Stimulated activated CD8-positive, alpha-beta memory T cell treated with anti-CD3 and anti-CD28 coated beads, Interleukin-12 subunit alpha, Interleukin-12 subunit beta, amount 100 ng/mL, for 4 hours (primary cell): ENCODE measurements at places on chromosomes 2 and 18.

GRCh38 chr2:131045286-131046027 lies 47.8 kb downstream of the FAM168B start:
- no peak for DNase-seq

DNA sequence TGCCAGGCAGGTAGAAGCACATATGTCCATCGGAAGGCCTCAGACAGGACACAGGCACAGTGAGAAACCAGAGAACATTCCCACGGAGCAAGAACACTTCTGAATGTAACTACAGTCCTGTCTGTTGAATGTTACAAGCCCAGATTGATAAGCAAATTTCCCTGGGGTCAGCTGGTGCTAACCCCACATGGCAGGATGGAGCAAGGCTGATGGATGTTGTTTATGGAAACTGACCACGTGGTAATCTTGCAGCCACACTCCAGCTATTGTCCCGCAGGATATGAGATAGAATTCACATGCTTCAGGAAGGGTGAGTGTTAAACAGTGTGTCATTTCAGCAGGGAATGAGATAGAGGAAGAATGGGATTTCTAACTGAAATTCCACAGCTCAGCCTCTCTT lies 138.8 kb upstream of the COPS8 start:
- DNase-seq: no peak

DNA sequence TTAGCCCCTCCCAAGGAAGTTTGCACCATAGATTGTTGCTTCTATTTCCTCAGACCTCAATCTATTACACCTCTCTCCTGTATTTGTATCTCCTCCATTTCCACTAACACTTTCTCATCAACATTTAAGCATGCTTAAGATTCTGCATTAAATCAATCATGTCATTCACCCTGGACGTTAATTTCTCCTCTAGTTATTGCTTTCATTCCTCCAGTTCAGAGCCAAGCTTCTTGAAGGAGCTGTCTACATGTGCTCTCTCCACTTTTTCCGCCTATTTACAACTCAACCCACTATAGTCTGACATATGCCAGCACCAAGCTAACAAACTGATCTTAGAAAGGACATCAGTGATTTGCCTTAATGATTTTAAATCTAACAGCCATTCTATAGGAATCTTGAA lies 99.5 kb downstream of the OLA1 start:
- no peak for DNase-seq

DNA sequence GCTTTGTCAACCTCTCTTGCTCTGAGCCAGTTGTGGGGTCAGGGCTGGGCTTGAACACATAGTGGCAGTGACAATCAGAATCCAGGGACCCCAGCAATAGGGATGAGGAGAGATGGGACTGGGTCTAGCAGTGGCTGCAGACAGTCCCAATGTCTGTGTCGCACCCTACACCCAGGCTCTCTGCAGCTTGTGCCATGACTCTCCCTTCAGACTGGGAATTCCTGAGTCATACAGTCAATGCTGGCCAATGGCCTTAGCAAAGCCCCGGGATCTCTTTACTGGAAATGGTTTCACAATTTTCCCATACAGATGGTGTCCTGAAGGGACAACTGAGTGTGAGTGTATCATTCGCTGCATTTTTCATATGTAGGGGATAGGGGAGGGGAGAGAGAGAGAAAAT lies 74.2 kb upstream of the CELF4 start:
- DNase-seq: no peak

DNA sequence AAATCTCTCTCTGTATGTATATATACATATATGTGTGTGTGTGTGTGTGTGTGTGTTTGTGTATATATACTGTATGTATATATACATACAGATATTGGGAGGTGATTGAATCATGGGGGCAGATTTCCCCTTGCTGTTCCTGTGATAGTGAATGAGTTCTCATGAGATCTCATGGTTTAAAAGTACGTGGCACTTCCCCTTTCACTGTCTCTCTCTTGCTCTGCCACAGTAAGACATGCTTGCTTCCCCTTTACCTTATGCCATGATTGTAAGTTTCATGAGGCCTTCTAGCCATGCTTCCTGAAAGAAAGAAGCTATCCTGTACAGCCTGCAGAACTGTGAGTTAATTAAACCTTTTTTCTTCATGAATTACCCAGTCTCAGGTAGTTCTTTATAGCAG lies 18.8 kb upstream of the CCDC195 start:
- DNase-seq: no peak

DNA sequence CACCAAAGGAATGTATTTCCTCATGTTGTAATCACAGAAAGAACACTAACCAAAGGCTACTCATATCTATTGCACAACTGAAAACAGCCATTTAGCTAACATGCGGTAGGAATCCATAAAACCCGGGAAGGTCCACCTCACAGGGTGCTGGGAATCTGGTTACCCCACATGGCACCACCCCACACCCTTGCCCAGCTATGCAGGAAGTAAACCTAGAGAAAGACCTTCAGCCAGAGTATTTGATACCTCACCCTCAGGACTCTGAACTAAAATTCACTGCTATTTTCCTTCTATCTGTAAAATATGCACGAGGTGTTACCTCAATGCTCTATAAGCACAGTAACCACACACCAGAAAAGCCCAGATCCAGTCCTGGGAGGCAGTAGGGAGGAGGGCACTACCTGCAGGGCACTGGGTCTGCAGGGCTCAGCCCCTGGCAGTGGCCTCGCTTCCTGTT lies 45.8 kb downstream of the PTPN2 start:
- DNase-seq: no peak

DNA sequence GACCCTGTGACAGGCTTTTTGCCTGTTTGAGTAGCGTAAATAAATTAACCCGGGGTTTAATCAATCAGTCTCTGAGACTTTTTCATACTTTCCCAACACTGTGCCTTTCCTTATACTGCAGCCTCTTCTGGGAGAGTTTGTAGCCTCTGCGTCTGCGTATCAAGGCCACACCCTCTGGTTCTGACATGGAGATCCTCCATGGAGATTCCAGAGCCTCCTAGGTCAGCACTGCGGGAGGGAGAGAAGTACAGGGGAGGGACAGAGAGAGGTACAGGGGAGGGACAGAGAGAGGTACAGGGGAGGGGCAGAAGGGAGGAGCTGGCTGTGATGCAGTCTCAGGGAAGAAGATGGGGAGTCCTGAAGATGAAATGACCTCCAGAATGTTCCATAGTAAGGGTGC lies 166.0 kb downstream of the ARL4C start:
- no peak for DNase-seq

DNA sequence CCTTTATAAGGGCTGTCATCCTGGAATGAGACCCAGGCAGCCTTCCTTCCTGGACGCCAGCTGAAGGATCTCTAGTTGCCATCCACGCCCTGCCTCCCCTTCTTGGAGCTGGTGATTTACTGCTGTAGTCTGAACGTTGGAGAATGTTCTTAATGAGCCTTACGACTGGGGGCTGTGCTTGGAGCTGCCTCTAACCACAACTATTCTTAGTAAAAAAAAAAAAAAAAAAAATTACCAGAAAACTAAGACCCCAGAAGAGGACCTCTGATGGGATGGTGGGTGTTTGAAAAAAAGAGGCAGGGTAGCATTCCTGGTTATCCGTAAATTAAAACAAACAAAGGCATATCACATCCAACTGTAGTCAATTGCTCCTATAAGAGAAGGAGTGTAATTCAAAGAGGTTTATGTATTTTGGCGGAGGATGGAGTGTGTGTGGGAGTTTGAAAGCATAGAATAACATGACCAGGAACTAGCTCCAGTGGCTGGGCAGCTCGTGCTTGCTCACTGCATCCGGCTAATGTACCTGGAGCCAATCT lies 105.4 kb downstream of the QPCT start:
- DNase-seq: no peak

DNA sequence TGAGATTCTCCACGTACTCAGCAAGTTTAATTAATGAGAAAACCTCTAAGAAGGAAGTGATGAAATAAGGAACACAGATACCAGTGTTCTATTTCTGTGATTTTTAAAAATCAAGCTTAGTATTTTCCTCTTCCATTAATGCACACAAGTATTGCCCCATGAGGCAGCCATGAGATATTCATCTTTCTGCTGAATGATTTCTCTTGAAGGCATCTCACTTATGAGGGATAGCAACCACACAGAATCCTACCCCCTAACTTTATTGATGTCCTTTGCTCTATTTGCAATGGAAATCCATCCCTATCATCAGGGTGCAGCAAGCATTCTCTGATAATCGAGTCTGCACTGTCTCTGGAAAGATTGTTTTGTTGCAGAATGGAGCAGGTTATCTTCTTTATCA lies 244.1 kb upstream of the NRP2 start:
- DNase-seq: no peak

- DNase-seq: no peak
Observed at GRCh38 chr18:3806656-3807055, 356.7 kb downstream of the TGIF1 start.

- DNase-seq: no peak
Observed at GRCh38 chr2:56729212-56729611, 545.4 kb downstream of the CCDC85A start.

GRCh38 chr2:228767196-228767595 lies 503.9 kb downstream of the PID1 start:
- no peak for DNase-seq

DNA sequence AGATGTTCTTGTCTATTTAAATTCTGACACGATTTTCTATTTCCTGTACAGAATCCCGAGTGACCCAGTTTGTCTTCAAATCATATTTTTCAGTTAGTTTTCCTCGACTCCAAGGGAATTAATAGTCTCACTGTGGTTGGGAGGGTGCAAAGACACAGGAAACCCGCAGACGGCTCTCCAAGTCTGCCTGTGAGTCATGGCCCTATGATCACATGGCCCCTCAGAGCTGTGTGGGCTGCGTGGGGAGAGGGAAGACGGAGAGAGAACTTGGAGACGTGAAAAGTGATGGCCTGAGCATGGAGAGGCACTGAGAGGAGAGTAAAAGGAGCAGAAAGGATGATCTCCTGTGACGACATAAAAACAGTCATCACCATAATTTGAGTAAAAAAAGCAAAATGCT lies 989.9 kb downstream of the DCDC2C start:
- DNase-seq: no peak

- DNase-seq: no peak
Observed at GRCh38 chr2:200477667-200478131, 32.2 kb downstream of the KCTD18 start.

GRCh38 chr2:29215739-29216608 lies 100.8 kb downstream of the CLIP4 start:
- DNase-seq: no peak

GRCh38 chr2:109331896-109332848 lies 203.2 kb downstream of the SH3RF3 start:
- no peak for DNase-seq

DNA sequence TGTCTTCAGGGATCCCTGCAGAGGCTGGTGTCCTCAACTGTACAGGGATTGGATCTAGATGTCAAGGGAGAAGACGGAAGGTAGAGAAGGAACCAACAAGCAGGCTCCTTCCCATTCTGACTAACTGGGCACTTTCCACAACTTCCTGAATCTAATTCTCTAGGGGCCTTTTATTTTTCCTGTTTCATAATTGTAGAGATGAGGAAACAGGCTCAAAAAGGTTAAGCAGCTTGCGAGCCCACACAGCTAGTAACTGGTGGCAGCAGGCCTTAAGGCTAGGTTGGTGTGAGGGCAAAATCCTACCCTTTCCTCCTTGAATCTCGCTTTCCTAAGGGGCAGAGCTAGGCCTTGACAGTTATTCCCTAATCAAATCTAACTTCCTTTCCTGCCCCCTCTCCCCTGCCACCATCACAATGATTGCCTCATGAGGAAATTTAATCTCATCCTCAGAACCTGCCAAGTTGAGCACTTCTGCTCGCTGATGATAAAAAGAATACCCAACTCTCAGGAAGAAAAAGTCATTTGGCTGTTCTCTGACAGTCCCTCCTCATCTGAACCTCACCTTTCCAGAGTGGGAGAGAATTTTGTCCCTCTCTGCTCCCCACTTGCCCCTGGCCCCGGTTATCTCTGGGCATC lies 35.7 kb upstream of the POLE4 start:
- no peak for DNase-seq

GRCh38 chr2:130796290-130796689 lies 40.4 kb upstream of the ARHGEF4 start:
- no peak for DNase-seq

GRCh38 chr2:141499123-141499522 lies 631.7 kb downstream of the LRP1B start:
- DNase-seq: no peak

DNA sequence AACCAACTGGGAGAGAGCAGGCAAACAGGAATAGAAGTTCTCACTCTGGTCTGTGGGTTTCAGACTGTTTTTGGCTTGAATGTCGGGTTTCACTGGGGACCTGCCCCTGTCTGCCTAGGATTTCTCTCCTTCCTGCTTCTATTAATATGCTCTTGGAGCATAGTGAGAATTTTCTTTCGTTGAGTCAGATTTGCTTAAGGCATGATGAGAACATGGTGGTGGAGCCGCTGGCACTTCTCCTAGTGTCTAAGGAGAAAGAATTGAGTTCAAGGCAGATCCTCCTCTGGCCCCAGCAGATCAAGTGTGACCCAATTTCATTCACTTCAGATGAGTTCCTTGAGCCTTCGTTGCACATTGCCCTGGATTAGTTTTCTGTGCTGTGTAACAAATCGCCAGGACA lies 103.9 kb upstream of the HS6ST1 start:
- DNase-seq: no peak

DNA sequence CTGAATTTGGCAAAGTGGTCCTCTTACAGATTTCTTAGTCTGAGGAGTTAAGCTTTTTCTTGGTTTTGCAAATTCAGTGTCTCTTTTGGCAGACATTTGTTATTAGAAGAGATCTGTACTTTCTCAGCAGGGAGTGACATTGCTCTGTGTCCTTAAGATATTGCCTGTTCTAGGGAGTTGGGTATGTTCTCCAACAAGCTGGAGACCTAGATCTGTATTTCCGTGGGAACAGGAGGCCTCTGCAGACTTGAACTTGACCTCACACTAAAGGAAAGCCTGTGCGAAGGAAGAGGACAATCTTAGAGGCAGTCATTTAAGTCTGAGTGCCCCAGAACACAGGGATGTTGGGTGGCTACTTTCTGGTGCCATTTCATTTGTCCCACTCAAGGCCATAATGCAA lies 107.0 kb upstream of the ATP8B1 start:
- DNase-seq: no peak

DNA sequence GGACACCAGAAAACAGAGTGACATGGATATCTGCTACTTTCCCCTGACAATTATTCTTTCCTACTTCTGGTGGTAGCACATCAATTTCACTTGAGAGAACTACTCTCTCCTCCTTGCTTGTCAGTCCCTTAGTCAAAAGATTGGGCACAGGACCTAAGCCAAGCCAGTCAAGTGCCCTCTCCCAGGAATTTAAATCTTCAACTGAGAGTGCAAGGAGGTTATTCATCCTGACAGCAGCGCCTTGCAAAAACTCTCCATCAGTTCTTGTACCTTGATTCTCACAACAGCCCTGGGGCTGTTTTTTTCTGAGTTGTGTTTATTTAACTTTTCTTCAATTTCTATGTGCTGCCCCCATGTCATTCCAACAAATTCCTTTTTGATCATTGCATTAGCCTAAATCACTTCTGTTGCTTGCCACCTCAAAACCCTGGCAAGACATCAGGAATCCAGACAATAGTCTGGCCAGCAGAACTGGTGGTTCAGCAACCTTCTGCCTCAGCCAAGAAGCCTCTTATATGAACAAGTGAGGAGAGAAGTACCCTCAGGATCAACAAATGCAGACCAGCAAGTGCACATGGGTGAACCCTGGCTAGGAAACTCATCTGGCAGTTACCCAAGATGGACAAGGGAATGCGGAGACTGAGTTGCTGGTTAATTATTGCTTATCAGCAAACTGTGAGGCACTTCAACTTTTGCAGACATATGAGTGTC lies 19.4 kb downstream of the COL4A3 start:
- DNase-seq: no peak
